ENCODE measurements at places on chromosomes 12 and 14.
A peak's percentile ranks its signal among the peaks of the same experiment; 100 is the strongest.

GRCh38 chr12:109302358-109302757 lies 6.7 kb downstream of the FOXN4 start:
- no peak for DNase-seq

GRCh38 chr12:50901685-50902113 lies 50.6 kb upstream of the HIGD1C start:
- DNase-seq: no peak

GRCh38 chr14:86847140-86847539 lies 1145.8 kb downstream of the GALC start:
- no peak for DNase-seq

GRCh38 chr14:100124551-100125088 lies 34.8 kb downstream of the DEGS2 start:
- no peak for DNase-seq

- no peak for DNase-seq
Measured at GRCh38 chr14:21534576-21534975, 8.4 kb upstream of the SALL2 start.

- DNase-seq: no peak
Measured at GRCh38 chr14:76701981-76702380, 59.3 kb upstream of the VASH1 start.

- DNase-seq: peak; percentile 28
Measured at GRCh38 chr12:5171701-5172100, 128.0 kb downstream of the KCNA5 start.

GRCh38 chr14:101755591-101756324 lies 5.8 kb upstream of the PPP2R5C start:
- DNase-seq: no peak

DNA sequence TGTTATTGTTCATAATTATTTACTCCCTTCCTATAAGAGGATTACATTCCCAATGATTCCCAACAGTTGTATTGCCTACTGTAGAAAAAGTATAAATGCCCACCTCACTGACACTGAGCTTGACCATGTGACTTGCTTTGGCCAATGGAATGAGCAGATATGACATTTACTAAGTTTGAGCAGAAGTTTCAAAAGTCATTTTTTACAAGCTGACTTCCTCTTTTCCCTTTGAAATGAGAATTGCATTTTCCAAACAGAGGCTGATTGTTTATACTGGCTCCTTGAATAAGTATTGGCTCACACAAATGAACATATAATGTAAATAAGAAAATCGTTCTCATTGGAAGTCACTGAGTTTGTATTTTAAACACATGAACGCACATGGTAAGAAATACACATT lies 116.4 kb upstream of the LRFN5 start:
- no peak for DNase-seq

Measured in forelimb muscle (tissue), 1 donor.